ENCODE measurements at places on chromosomes 11 and 22.

GRCh38 chr22:32920734-32921133 lies 119.2 kb downstream of the TIMP3 start:
- no peak for DNase-seq

DNA sequence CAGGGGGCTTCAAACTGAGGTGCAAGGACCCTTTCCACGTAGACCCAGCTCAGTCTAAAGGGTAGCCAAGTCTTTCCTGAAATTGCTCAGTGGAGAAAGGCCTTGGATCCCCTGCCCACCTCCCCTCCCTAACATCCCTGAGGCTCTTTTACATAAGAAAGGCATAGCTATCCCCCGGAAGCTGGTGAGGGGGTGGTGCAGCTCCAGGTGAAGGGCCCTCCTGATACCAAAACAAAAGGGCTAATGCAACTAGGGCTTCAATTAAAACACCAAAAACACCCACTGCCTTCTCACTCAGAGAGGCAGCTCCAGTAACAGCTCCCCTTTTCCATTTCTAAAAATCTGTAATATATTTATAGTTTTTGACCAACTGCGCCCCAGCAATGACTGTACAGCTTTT lies 5.8 kb downstream of the SHANK2 start:
- DNase-seq, result no peak

GRCh38 chr11:10653946-10654810 lies 39.4 kb downstream of the IRAG1 start:
- no peak for DNase-seq

DNA sequence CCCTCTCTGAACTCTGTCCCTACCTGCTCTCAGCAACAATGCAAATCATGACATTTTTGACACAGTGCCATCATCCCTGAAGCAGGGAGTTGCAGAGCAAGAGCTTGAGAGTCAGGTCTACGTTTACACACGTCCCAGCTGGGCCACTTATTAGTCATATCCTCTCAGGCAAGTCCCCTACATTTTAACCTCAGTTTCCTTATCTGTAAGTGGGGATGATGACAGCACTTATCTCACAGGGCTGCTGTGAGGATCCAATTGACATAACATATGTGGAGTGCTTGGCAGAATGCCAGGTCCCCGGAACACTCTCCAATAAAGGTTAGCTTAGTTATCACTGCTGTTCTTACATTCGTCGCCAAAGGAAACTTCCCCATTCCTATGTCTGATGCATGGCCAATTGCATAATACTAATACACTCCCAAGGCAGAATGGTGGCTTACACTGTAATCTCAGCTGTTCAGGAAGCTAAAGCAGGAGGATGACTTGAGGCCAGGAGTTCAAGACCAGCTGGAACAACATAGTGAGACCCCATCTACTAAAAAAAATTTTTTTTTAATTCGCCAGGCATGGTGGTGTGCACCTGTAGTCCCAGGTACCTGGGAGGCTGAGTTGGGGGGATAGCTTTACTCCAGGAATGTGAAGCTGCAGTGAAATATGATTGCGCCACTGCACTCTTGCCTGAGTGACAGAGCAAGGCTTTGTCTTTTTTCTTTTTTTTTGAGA lies 16.6 kb downstream of the ASCC2 start:
- DNase-seq, result peak; percentile 97

DNA sequence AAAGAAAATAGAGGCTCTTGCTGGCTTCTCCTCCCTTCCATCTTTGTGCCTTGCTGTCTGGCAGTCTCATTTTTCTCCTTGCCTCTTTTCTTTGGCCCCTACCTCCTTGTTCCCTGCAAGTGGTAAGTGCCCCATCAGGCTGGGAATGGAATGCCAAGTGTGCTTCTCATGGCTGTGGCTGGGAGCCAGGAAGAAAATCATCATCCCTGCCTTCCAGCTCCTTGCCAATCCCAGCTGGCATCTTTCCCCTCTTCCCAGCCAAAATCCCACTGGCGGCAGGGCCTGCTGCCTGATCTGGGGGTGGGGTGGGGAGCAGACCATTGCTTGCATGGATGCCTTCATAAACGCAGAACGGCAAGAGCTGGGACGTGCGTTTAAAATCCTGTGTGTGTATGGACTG lies 27.0 kb upstream of the SLC25A18 start:
- no peak for DNase-seq

- DNase-seq, result no peak
These were observed 30.4 kb upstream of the CREB3L1 start for GRCh38 chr11:46247090-46247489.

DNA sequence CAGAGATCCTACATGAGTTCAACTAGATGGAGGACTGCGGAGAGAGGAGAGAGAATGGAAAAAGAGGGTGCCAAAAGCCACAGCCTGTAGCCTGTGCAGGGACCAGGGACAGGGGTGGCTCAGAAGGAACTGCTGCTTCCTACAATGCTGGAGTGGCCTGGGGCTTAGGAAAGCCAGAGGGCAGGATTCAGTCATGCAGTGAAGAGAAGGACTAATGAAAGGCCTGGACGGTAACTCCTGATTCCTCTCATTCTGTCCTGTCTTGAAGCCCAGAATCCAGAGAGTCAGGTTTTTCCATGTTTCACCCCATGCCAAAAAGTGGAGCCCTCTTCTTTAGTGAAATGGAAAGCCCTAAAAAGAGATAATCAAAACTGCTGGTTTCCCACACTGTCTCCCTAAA lies 48.4 kb upstream of the INCENP start:
- DNase-seq, result no peak

- no peak for DNase-seq
These were observed 1307.5 kb upstream of the TENM4 start for GRCh38 chr11:80748207-80748925.

GRCh38 chr22:45125188-45125587 lies 38.5 kb upstream of the NUP50 start:
- DNase-seq, result no peak

- no peak for DNase-seq
These were observed 46.8 kb downstream of the CEP164 start for GRCh38 chr11:117374316-117375055.

DNA sequence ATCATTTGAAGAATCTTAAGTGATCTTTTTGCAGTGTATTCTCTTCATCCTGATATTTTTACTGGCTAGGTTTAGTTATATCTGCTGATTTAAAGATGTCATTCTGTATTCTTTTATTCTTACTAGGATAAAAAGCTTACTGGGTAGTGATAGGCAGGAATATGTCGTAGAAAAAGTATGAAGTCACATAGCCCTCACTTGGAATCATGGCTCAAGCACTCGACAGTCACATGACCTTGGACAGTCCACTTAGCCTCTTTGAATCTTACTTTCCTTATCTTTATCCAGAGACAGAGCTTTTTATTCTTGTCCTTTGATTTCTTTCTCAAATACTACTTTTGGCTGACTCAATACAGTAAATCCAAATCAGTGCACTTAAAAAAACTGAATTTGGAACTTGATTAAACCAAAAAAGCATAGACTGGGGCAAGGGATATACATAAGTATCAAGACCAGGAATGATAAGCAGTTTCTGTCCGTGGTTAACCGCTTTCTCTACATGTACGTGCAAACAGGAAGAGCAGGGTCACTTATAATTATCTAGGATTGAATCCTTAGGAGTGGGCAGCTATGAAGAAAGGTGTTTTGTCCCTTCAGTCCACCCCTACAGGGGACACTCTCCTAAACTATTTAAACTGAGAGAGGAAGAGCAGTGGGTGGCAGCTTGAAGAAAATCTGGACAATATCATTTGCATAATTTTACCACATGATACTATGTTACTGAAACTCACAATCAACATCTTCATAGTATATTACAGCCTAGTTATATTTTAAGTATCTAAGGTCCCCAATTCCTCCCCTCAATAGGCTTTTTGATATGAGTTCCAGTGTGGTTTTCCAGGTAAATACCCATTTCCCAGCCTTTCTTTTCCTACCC lies 8.0 kb downstream of the MMP7 start:
- no peak for DNase-seq

- no peak for DNase-seq
These were observed 202.6 kb upstream of the TMEM45B start for GRCh38 chr11:129613071-129613470.

- no peak for DNase-seq
These were observed 31.8 kb downstream of the ARHGAP1 start for GRCh38 chr11:46668480-46669085.

- DNase-seq, result no peak
These were observed 235.8 kb upstream of the CCDC90B start for GRCh38 chr11:83521647-83522596.

Data from HS-5 (cell line).